COR-L47 (cell line): ENCODE measurements at places on chromosomes 16 and 17.

DNA sequence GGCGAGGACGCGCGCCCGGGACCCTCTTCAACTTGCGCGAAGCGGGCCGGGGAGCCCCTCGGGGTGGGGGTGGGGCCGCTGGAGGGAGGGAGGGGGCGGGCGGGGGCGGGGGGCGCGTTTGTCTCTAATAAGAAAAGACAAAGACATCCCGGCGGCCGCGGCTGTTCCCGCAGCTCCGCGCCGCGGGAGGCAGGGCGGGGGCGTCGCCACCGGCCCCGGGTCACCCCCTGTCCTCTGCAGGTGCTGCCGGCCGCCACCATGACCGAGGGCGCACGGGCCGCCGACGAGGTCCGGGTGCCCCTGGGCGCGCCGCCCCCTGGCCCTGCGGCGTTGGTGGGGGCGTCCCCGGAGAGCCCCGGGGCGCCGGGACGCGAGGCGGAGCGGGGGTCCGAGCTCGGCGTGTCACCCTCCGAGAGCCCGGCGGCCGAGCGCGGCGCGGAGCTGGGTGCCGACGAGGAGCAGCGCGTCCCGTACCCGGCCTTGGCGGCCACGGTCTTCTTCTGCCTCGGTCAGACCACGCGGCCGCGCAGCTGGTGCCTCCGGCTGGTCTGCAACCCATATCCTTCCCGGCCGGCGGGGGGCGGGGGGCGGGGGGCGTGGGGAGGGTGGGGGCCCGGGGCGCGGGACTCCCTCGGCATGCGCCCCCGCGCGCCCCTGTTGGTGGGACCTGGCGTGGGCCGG, 714 bp downstream of the CACNA1H start:
- peak; percentile 33 for DNase-seq

DNA sequence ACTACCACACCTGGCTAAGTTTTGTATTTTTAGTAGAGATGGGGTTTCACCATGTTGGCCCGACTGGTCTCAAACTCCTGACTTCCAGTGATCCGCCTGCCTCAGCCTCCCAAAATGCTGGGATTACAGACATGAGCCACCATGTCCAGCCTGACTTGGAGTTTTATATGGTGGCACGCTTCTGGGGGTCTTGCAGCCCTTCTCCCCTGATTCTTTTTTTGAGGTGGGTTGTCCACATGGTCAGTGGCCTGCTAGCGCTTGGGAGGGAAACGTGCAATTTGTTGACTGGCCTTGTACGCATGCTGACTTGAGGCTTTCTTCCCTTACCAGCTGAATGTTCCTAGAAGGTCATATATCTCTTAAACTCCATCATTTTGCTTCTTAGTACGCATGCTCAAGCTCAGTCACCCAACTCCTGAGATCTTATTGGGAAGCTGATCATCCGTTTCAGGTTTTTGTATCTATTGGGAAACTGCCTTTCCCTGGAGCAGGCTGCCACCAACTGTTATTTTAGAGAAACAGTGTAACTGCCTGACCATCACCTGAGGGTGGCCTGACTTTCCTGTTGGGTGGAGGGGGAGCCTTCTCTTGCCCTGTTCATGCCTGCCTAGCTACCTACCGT, 13.7 kb upstream of the LDHD start:
- no peak for DNase-seq

GRCh38 chr17:56558088-56558487, 35.4 kb upstream of the NOG start:
- no peak for DNase-seq

- DNase-seq: no peak
Observed at GRCh38 chr16:75027520-75028300, 28.9 kb downstream of the ZNRF1 start.

DNA sequence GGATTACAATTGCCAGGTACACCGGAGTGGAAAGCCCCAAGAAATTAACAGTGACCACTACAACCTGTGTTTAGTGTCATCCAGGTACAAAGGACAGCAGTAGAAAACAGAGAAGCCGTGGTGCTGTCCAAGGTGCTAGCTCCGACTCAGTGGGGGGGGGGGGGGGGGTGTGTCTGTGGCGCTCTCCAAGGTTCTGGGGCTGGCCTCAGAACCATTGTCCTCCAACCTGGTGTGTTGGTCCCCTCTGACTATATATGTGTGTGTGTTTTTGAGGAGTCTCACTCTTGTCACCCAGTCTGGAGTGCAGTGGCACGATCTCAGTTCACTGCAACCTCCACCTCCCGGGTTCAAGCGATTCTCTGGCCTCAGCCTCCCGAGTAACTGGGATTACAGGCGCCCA, 5.8 kb upstream of the ZNF23 start:
- no peak for DNase-seq

DNA sequence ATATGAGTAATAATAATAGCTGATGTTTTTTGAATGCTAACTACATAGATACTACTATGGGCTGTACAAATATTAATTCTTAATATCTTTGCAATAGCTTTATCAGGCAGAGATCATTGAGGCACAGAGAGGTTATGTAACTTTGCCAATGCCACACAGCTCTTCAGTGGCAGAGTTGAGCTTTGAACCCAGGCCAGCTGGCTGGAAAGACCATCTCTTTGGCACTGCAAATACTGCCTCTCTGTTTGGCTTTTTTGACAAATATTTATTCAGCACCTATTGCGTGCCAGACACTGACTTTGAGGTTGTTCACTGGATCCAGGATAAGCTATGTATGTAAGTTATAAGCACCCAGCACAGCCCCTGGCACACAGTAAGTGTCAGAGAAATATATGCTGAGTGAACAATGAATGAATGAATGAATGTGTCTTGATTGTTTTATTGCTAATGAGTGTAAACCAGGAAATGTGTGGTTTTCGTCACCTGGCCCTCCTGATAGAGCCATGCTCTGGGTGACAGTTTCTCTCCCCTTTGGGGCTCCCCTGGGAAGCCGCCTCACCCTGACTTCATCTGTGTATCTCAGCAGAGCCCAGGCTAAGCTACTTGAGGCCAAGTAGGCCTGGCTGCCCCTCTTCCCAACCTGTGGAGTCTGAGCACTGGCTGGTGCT, 2.5 kb downstream of the AQP8 start:
- no peak for DNase-seq

DNA sequence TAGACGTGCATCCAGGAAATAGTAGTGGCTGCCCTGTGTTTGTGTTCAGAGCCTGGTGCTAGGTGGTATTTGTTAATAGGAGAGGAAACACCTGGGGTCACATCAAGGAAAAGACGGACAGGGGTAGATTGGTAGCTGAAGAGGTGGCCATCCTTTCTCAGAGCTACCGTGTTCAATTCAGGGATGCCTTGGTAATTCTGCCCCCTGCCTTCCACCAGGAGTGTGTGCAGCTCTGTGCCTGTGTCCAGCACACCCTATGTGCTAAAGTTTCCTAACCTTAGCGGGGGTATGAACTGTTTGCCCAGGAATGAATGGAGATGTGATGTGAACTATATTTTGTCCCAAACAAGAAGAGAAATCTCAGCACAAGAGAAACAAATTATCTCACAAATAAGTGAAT, 174.1 kb upstream of the MPHOSPH6 start:
- no peak for DNase-seq

GRCh38 chr16:66923247-66923731, 2.0 kb downstream of the RRAD start:
- no peak for DNase-seq

- DNase-seq: no peak
Observed at GRCh38 chr16:19837984-19838707, 46.5 kb downstream of the GPRC5B start.

GRCh38 chr17:40153603-40154236, 13.4 kb downstream of the CASC3 start:
- no peak for DNase-seq

- DNase-seq: no peak
Observed at GRCh38 chr17:48126532-48126850, 18.9 kb downstream of the SNX11 start.

DNA sequence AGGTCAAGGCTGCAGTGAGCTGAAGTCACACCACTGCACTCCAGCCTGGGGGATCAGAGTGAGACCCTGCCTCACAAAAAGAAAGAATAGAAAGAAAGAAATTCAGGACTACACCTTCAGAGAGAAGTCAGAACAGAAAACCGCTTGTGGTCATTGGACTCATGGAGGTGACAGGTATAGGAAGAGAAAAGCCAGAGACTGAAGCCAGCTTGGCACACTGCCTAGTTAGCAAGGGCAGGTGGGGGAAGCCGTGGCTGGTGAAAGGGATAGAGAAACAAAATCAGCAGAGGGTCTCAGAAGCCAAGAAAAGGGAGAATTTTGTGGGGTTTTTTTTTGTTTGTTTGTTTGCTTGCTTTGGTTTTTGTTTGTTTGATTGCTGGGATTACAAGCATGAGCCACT, 32.9 kb upstream of the SKAP1 start:
- DNase-seq: peak; percentile 67

- DNase-seq: no peak
Observed at GRCh38 chr16:27829975-27830374, 233.5 kb downstream of the GSG1L start.

DNA sequence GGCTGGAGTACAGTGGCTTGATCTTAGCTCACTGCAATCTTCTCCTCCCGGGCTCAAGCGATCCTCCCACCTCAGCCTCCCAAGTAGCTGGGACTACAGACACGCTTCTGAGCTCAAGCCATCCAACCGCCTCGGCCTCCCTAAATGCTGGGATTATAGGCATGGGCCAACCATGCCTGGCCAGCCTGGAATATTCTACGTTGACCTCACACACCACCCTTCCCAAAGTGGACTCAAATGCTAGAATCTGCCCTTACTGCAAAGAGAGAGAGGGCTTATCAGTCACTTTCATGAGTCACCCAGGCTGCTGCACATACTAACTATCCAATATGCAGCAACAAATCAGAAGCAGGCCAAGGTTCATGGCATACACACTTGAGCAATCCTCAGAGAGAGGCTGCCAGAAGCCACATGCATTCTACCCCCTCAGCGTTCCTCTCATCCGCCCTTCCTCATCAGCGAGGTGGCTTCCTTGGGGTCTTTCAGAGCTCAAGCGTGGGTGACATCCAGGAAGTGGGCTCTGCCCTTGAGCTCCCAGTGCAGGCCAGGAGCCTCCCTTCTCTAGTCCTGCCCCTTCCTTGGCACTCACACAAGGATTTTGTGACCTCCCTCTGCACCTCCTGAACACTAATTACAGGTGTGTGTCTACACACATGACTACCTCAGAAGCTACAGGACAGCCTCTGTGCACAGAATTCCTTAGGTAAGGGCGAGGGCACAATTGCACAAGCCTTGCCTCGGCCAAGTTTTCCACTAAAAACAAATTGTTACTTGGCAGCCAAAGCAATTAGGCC, 24.8 kb upstream of the SIAH1 start:
- DNase-seq: no peak
